DMS79 (cell line): ENCODE measurements at places on chromosomes 11 and 22.

DNA sequence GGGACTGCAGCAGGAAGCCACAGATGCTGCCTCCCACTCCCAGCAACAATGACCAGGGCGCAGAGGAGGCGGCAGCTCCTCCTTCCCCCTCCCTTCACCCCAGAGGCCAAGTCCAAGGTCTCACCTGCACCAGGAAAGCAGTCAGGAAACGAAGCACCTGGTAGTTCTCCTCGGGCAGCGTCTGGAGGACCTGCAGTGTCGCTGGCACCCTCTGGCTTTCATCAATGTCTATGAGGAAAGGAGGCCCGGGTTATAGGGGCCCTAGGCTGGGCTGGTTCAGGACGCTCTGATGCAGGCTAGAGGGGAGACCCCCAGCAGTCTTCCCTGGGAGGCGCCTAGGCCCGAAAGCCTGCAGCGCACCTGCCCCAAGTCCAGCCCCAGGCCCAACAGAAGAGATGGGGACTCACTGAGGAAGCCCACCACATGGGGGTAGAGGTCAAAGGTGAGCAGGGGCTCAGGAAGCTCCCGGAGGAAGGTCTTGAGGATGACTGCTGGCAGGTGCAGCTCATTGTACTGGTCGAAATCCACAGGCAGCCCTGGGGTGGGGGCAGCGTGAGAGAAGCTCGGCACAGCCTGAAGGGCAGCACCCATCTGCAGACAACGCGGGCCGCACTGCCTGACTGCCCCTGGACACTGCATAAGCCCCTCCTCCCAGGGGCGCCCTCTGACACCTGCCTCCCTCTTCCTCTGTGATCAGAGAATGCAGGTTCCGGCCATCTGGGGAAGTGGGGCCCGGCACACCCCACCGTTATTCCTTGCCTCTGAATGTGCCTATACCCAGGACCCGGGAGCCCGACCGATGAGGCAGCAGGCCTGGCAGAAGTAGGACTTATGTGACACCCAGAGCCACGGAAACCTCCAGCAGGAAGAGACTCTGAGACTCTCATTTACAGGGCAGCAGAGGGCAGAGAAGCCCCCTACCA lies 20.9 kb downstream of the ARHGAP1 start:
- no peak for DNase-seq

- DNase-seq, result no peak
These were observed 63.2 kb upstream of the EED start for GRCh38 chr11:86181379-86181778.

DNA sequence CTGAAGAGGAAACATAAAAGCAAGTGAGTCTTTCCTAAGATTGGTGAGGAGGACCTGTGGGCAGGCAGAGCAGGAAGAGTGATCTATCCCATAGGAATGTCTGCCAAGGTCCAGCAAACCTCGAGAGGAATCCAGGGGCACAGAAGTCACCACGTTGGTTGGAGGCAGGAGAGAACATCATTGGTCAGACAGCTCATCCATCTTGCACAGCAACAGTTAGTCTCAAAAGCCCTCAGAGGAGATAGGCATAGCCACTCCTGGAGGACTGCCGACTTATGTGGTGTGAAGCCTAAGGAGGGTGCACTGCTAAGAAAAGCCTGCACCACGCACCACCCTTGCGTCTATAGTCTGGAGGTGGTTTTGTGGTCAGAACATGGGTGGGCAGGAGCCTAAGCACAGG lies 109.1 kb downstream of the RASSF10 start:
- no peak for DNase-seq

- no peak for DNase-seq
These were observed 14.0 kb upstream of the APLNR start for GRCh38 chr11:57251037-57251436.

DNA sequence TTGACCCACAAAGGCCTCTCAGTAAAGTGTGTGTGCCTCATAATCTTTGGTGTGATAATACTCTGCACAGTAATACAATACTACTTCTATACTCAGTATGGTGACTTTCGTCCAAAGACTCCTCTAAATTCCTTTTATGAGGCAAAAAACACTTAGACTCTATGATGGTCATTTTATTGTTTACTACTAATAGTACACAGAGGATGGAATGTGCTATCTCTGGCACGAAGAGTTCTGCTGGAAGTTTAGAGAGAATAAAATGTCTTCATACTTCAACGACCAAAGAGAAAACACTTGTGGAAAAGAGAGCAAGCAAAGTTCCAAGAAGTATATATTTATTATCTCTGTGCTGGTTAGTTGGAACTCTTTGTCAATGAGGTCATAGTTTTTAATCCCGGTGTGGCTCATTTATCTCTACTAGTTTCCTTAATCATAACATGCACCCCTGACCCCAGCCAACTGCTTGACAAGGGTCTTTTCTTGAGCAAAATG lies 7.5 kb upstream of the CSTF3 start:
- DNase-seq, result no peak
